ENCODE measurements at places on chromosomes 12 and 14. TPM values are rescaled to one million over a fixed set of nuclear protein-coding genes. Genes with fewer than 3 reads are reported as not detected.
A peak's percentile ranks its signal among the peaks of the same experiment; 100 is the strongest.

The PLEKHD1 gene
- total RNA-seq: 0.47 TPM

The REC8 gene
- total RNA-seq: 18.4 TPM

The CFAP73 gene
- total RNA-seq: 7.3 TPM

The MLXIP gene
- total RNA-seq: 55.9 TPM

- no peak overlapping the region for H3K4me3 ChIP-seq
- no peak for DNase-seq
- peaks cover 61% of the 10 kb centered on the region for H3K4me1 ChIP-seq
Measured at GRCh38 chr12:2287151-2287550, 234.4 kb downstream of the CACNA1C start.

GRCh38 chr12:78898416-78898815 lies 33.8 kb downstream of the SYT1 start:
- no peak overlapping the region for H3K4me3 ChIP-seq
- DNase-seq: no peak
- H3K27ac ChIP-seq: no peak overlapping the region
- H3K27me3 ChIP-seq: no peaks in the 10 kb centered on the region

DNA sequence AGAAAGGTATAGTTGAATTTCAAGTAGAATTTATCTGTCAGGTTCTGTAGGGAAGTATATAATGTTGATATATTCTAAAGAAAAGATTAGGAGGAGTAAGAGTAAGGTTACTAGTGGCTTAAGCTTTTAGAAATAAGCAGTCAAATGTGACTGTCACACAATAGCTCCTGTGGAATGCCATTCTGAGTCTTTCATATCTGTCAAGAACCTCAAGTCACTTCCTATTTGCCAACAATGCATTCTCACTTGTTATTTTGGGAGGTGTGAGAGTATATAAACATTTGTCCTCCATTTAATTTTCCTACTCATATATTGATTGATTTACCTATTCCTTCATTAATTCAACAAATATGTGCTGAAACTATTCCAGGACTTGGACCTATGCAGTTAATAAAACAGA lies 11.7 kb downstream of the CLEC9A start:
- H3K36me3 ChIP-seq: no peaks in the 10 kb centered on the region
- H3K27me3 ChIP-seq: no peaks in the 10 kb centered on the region
- H3K4me3 ChIP-seq: no peak overlapping the region
- no peaks in the 10 kb centered on the region for H3K4me1 ChIP-seq
- no peak overlapping the region for H3K27ac ChIP-seq
- no peak for DNase-seq

DNA sequence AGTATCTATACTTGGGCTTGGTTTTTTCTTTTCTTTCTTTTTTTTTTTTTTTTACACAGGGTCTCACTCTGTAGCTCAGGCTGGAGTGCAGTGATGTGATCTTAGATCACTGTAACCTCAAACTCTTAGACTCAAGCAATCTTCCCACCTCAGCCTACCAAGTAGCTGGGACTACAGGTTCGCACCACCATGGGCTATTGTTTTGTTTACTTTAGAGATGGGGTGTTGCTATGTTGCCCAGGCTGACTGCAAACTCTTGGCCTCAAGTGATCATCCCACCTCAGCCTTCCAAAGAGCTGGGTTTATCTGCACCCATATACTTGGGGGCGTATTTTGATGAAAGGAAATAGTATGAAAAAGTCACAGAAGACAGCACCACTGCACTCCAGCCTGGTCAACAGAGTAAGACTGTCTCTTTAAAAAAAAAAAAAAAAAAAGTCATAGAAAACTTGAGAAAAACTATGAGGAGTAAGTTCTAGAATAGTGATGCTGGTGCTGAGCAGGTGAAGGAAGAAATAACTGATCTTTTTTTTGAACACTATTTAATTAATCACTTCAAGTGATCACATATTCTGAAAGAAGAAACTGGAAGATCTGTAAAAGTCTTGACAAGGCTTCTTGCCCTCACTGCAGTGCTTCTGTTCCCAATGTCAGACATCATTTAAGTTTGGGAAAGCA lies 53.8 kb upstream of the NPFF start:
- no peak for DNase-seq
- H3K4me1 ChIP-seq: peaks cover 29% of the 10 kb centered on the region
- no peaks in the 10 kb centered on the region for H3K27me3 ChIP-seq
- H3K27ac ChIP-seq: no peak overlapping the region

DNA sequence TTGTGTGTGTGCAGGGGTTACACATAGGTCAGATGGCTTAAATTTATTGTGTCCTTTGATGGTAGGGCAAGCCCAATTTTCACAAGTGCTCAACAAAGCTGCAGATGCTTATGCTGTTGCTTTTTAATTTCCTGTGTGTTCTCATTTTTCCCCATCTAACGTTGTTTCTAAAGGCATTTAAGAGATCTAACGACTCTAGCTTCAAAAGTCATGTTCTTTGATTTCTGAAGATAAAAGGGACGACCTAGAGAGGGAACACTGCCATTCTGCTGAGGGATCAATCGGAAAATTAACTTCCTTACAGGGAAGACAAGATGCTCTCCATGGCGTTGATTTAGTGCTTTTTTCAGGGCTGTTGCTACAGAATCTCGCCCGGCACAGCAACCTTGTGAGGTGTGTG lies 79.0 kb upstream of the GNG2 start:
- no peak overlapping the region for H3K27ac ChIP-seq
- H3K27me3 ChIP-seq: no peaks in the 10 kb centered on the region

DNA sequence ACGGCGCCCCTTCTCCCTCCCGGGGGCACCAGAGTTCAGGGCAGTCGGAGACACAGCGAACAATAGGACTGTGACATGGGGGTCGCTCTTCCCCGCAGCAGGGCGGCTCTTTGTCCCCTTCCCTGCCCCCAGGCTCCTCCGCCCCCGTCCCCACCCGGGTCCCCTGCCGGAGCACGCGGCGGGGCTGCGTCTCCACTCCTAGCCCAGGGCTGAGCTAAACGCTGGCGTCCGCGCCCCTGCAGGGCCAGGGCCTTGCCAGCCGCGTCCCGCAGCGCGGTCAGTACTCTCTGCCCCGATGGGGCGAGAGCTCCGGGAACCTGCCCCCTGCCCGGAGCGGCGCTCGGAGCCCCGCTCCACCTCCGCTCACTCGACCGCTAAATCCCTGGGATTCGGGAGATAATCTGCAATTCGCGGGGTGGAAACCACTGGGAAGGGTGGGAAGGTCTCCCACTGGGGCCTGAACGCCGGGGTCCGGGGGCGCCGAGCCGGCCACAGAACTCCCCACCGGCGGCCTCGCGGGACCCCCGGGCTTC lies 825 bp upstream of the CCDC85C start:
- H3K4me1 ChIP-seq: peaks cover 45% of the 10 kb centered on the region
- no peaks in the 10 kb centered on the region for H3K36me3 ChIP-seq
- H3K27ac ChIP-seq: peak overlapping the region; percentile 88
- H3K27me3 ChIP-seq: peaks cover 6% of the 10 kb centered on the region
- no peak for DNase-seq

DNA sequence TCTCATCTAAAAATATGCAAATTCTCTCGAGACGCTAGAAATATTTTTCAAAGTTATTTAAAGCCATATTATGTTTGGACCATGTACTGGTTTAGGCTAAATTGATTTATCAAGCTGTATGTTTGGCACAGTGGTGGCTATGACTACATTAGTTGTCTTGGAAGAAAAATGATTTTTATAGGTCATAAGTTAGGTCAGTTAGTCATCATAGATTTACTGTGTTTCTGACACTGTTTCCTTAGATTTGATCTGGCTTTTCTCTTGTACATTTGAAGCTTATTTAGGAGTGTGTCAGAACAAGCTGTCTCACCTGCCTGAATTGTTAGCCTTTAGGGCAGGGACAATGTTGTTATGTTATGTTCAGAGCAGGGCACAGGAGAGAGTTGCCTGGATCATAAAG lies 161.1 kb upstream of the FBXO33 start:
- H3K4me1 ChIP-seq: no peaks in the 10 kb centered on the region
- H3K4me3 ChIP-seq: no peak overlapping the region
- no peaks in the 10 kb centered on the region for H3K27me3 ChIP-seq
- no peak overlapping the region for H3K27ac ChIP-seq
- no peaks in the 10 kb centered on the region for H3K36me3 ChIP-seq
- no peak for DNase-seq

- no peaks in the 10 kb centered on the region for H3K4me1 ChIP-seq
- no peaks in the 10 kb centered on the region for H3K27me3 ChIP-seq
- no peak overlapping the region for H3K4me3 ChIP-seq
- no peak for DNase-seq
- no peaks in the 10 kb centered on the region for H3K36me3 ChIP-seq
Measured at GRCh38 chr12:55629058-55629841, 7.4 kb upstream of the OR10P1 start.

GRCh38 chr12:49094160-49094974 lies at the start of gene DHH:
Gene DHH, minus strand, starts transcription at chr12:49094801. Its CDS starts 289 bp downstream, at chr12:49094512.
- H3K27ac ChIP-seq: no peak within 1 kb of the TSS
- peak; percentile 61 for DNase-seq
- peaks cover 58% of the 10 kb centered on the region for H3K4me1 ChIP-seq

GRCh38 chr12:79982086-79983062 lies 47.5 kb upstream of the PPP1R12A start:
- no peak for DNase-seq
- no peaks in the 10 kb centered on the region for H3K27me3 ChIP-seq
- no peak overlapping the region for H3K27ac ChIP-seq
- H3K36me3 ChIP-seq: no peaks in the 10 kb centered on the region
- H3K4me3 ChIP-seq: no peak overlapping the region

- H3K4me1 ChIP-seq: peaks cover 83% of the 10 kb centered on the region
- no peaks in the 10 kb centered on the region for H3K27me3 ChIP-seq
- DNase-seq: peak; percentile 91
- H3K36me3 ChIP-seq: peaks cover 47% of the 10 kb centered on the region
- peak overlapping the region; percentile 55 for H3K4me3 ChIP-seq
Measured at GRCh38 chr12:6961278-6961694, 9.2 kb downstream of the PHB2 start.

DNA sequence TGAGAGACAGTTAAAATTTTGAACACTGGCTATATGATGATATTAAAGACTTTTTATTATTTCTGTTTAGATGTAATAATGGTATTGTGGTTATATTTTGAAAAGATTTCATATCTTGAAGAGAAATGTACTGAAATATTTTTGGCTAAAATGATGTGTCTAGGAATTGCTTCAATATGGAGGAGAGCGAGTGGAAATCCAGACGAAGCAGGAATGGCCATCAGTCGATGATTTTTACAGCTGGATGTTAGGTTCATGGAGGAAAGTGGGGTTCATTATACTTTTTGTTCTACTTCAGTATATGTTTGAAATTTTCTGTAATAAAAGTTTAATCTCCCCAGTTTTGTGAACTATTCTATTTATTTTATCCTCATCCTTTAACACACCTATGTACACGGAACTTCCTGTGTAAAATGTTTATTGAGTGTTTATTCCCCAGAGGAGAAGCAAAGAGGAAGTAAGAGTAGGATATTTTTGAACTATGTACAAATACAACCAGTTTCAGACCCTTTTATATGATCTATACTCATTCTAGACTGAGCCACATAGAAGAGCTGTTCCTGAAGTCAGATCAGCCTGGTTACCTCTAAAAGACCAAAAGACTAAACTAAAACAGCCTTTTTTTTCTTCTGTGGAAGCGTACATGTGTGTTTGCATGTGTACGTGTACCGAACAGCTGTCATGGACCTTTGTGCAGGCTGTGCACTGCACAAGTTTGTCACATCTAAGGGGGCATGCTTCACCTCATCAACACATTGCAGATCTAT lies 211.0 kb upstream of the NUDT4 start:
- H3K4me1 ChIP-seq: peaks cover 7% of the 10 kb centered on the region
- H3K27ac ChIP-seq: no peak overlapping the region

GRCh38 chr14:56555921-56556570 lies 23.6 kb upstream of the TMEM260 start:
- DNase-seq: no peak
- peaks cover 9% of the 10 kb centered on the region for H3K4me1 ChIP-seq
- no peaks in the 10 kb centered on the region for H3K36me3 ChIP-seq
- no peak overlapping the region for H3K4me3 ChIP-seq
